ENCODE measurements at places on chromosomes 6 and 20.

DNA sequence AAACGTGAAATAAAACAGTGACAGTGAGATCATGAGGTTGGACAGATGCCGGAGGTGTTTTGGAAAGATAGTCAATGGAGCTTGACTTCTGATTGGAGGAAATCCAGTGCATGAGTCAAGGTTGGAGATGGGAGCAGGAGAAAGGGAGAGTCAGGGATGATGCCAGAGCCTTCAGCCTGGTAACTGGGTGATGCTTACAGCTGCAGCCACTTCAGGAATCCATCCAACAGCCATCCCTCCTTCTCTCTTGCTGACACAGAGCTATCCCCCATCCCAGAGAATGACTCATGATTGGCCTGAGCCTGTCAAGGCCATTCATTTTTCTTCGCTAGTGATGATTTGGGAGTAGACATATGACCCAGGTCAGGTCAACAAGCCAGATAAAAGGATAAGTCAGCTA lies 112.8 kb downstream of the SAMD5 start:
- DNase-seq, result no peak

- DNase-seq, result no peak
Measured at GRCh38 chr6:89582669-89583325, 55.8 kb downstream of the LYRM2 start.

DNA sequence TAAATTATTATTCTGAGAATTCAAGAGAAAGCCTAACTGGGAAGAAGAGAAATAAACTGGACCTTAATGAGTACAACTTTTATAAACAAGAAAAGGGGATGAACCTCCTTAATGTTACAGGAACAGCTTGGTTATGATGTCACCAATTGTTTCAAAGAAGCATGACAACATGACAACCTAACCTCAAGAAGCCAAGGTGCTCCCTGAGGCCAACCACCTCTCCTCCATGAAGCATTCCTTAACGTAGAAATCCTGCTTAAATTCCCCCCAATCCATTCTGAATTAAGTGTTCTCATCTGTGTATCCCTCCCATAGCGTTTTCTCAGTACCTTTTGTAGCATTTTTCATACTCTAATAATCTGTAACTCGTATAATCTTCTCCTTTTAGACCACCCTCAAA lies 1.7 kb downstream of the HBS1L start:
- DNase-seq, result no peak

- no peak for DNase-seq
Measured at GRCh38 chr6:79455446-79455845, 81.8 kb downstream of the LCA5 start.

DNA sequence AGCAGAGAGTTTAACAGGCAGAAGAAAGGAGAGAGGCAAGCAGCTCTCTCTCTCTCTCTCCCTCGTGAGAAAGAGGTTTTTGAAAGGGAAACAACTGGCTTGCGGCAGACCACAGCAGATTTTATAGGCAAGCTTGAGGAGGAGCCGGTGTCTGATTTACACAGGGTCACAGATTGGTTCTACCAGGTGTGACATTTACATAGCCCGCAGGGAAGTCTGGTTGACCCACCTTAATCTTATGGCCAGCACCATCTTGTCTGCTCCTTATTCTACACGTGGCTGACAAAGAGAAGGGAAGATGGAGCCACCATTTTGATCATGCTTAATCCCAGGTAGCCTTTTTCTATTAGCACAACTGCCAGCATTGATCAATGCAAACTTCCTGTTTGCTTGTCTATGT lies 65.4 kb downstream of the OR2J2 start:
- DNase-seq, result no peak

GRCh38 chr20:50750145-50750671 lies 18.8 kb downstream of the PARD6B start:
- DNase-seq, result no peak

GRCh38 chr6:26403893-26404292 lies 1.8 kb downstream of the BTN3A1 start:
- no peak for DNase-seq

DNA sequence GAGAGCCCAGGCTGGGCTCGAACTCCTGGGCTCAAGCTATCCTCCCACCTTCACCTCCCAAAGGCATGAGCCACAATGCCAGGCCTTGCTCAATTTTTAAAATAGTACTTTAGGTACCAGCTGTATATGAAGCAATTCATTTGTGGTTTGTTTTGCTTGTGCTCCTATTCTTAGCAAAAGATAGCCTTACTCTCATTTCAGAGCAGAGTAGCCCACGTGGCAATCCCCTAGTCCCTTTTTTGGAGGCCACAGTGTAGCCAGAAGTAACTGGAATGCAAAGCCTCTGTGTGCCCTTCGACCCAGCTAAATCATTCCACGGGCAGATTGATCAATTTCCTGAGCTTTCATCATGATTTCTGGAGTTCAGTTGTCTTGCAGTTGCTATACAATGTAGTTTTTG lies 372.2 kb downstream of the NRN1 start:
- no peak for DNase-seq

DNA sequence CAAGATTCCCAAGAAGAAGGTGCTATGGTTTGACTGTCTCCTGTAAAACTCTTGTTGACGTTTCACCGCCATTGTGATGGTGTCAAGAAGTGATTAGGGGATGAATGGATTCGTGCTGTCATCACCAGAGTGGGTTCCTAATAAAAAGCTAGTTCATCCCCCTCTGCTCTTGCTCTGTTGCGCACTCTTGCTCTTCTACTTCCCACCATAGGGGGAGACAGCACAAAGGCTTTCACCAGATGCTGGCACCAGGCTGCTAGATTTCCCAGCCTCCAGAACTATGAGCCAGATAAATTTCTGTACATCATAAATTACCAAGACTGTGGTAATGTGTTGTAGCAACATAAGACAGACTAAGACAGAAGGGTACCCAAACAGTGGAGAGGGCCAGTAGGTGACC lies 21.6 kb upstream of the CCDC28A start:
- DNase-seq, result no peak

DNA sequence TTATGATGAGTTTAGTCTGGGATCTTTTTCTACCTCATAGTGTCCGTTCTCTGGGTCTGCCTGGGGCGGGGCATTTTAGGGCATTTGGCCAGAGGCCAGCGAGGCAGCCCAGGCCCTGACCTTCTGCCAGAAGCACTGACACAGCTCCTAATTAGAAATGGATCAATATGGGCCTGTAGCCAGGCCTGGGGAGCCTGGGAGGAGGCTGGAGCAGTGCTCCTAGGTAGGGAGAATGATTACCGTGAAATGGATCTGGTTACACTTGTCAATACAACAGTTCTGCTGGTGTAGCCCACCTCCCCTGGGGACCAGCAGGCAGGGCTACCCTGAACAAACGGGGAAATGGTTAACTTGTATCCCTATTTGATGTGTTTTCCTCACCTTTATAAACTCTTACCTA lies 23.0 kb downstream of the RALY start:
- DNase-seq, result no peak

GRCh38 chr20:2859330-2860121 lies 13.8 kb upstream of the PTPRA start:
- DNase-seq, result no peak

DNA sequence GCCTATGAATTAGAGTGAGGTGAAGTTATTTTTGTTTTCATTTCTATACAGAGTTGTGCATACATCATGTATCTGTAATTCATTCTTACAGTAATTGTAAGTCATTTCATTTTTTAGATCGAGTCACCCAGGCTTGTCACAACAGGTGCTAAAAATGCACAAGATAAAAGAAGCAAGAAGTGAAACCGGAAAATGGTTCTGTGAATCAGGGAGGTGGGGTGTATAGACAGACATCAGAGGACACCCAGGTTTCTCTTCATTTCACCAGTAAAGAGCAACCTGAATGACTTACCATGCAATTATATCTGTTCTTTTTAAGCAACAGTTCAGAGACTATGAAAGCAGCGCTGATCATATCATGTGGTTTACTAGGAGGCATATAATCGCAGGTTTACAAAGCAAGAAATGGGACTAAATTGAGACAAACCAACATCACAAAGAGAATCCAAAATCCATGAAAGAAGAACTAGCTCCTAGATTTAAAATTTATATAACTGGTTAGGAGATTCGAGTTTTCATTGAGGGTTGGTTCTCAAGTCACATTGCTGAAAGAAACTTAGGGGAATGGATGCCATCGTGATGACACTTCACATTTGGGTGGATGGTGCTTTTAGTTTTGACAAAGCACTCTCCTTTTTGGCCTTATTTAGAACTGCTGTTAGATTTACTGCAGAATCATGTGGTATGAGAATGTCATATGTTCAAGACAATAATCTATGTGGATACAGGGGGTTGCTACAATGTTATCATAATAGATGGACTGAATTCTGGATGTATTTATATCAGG lies 27.9 kb upstream of the TBC1D7 start:
- no peak for DNase-seq

GRCh38 chr20:8095648-8096572 lies 36.2 kb upstream of the PLCB1 start:
- no peak for DNase-seq

DNA sequence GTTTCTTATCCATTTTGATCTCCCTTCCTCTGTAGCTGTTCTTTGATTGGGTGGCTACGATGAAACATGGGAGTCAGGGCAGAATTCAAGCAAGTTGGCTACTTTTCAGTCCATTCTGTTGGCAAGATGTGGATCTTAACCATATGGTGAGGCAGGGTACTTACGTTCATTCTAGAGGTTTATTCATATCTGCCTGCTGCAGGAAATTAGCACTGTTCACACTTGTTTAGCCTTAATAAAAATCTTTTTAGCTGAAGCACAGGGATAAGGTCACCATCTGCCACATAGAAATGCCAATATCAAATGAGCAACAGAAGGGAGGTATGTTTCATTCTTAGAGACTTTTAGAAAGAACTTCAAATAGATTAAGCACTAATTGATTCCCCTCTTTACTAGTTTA lies 83.9 kb downstream of the GRIK2 start:
- no peak for DNase-seq

- no peak for DNase-seq
Measured at GRCh38 chr6:125363039-125363823, 61.5 kb upstream of the HDDC2 start.

DNA sequence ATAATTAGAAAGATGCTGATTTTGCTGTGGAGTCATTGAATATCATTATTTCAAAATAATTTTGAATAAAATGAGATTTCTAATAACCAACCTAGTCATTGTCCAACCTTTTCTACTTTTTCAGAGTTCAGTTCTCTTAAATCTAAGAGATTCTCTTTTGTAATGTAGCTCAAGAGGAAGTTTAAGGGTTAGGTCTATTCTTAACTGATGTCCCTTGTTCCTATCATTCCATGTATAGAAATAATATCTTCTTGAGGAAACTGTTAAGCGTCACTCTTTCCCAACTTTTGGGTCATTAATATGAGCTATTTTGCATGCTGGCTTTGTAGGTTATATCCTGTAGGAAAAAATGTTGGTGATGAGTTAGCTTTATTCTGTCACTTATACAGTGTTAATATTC lies 27.0 kb downstream of the RNF144B start:
- DNase-seq, result no peak

- DNase-seq, result no peak
Measured at GRCh38 chr6:84976526-84977362, 212.3 kb upstream of the TBX18 start.
